Stimulated activated CD4-positive, alpha-beta T cell treated with anti-CD3 and anti-CD28 coated beads, Interleukin-1b, Interleukin-23, amount 100 ng/mL, for 1 hour (primary cell): ENCODE measurements at places on chromosomes 11 and 22.

DNA sequence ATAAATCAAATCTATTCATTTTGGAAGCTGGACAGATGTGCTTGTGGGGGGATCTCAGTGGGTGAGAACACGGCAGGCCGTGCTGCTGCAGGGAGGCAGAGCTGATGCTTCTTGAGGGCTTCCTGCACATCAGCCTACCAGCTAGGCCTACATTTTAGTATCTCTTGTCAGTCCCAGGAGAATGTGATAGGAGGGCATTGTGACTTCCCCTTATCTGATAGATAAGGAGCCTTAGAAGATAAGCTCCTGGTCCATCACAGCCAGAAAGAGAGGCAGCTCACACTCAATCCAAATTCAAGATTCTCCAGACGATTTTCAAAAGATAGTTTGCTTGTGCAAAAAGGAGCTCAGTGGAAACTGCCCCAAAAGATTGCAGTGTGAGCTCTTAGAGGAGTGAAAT, 89.0 kb downstream of the SHANK2 start:
- DNase-seq, result no peak

DNA sequence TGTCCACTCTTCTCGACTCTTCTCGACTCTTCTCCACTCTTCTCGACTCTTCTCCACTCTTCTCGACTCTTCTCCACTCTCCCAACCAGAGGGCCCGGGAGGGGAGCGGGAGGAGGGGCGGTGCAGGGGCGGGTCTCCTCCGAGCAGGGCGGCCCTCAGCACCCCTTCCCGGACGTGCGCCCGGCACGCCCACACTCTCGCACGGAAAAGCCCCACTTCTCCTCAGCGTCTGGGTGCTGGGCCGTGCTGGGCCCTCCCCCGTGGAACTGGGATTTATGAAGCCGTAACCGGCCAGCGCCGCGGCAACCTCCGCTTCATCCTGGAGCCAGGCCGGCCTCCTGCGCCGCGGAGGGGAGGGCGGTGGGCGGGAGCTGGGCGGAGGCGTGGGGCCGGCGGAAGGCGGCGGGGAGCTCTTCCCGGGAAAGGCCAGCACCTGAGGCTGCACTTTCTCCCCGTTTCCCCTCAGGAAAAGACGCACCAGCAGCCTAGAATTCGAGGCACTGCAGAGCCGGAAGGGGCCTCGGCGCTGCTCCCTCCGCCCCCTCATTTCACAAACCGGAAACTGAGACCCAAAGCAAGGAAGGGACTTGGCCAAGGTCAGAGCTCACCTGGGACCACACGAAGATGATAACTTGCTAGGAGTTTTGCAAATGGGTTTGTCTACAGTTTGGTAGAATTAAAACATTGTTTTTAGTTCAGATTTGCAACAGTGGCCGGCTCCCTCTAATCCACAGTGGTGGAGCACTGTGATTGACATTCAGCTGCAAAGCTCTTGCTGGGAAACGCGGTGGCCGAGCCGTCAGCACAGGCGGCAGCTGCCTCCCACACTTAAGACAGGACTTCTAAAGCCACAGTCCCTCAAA, 31.6 kb upstream of the JAM3 start:
- DNase-seq, result no peak

DNA sequence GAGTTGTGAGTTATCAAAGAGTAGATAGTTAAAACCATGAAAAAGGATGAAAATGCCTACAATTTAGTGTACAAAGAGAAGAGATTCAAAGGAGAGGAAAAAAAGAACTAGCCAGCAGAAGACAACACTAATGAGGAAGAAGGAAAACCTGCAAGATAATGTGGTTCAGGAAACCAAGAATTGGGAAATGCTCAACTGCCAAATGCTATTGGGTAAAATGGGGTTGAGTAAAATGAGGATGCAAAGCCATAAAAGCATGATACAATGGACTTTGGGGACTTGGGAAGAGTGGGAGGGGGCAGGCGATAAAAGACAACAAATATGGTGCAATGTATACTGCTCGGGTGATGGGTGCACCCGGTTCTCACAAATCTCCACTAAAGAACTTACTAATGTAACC, 7.6 kb upstream of the OR52K2 start:
- DNase-seq, result no peak

GRCh38 chr11:11318961-11319360, 34.1 kb downstream of the CSNK2A3 start:
- DNase-seq, result no peak

- no peak for DNase-seq
These were observed 4.4 kb downstream of the ASCL2 start for GRCh38 chr11:2265854-2266585.

- no peak for DNase-seq
These were observed 108.7 kb upstream of the THY1 start for GRCh38 chr11:119531623-119532022.

- peak; percentile 2 for DNase-seq
These were observed at the start of gene RDX for GRCh38 chr11:110296226-110297075. Gene RDX (minus strand): TSS chr11:110296614. CDS start chr11:110279692, 16,922 bp downstream.

- no peak for DNase-seq
These were observed 198.5 kb downstream of the MYO18B start for GRCh38 chr22:25940479-25940878.

GRCh38 chr11:69416143-69416515, 65.3 kb upstream of the LINC01488 start:
- DNase-seq, result no peak

- DNase-seq, result no peak
These were observed 165.6 kb downstream of the RCN1 start for GRCh38 chr11:32256466-32256865.
